Naive thymus-derived CD4-positive, alpha-beta T cell (primary cell): ENCODE measurements at places on chromosomes 1 and 21. TPM values are rescaled to one million over a fixed set of nuclear protein-coding genes. Genes with fewer than 3 reads are reported as not detected.

DNA sequence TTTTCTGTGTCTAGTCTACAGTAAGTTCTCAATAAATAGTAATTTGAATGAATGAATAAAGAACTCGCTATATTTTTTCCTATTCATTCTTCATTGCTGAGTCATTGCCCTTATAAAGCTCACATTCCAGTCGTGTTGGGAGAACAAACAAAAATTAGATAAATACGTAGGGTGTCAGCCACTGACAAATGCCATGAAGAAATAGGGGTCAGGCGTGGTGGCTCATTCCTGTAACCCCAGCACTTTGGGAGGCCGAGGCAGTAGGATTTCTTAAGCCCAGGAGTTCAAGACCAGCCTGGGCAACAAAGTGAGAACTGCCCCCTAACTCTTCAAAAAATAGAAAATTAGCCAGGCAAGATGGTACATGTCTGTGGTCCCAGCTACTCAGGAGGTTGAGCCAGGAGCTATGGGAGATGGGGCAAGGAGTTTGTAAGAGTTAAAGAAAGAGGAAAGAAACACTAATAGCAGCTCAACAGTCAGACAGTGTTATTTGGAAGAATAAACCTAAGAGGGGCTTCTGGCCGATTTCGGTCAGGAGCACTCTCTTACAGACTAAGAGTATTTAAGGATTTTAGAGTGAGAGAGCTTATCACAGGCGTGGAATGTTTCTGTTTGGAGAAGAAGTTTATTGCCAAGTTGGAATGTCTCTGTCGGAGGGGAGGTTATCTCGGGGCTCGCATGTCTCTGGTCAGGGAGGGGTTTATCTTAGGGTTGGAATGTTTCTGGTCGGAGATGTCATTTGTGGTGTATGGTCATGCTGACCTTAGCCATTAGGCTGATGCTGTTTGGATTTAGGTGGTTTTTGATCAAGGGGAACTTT, 1.8 kb upstream of the CHML start:
- no peak for DNase-seq

GRCh38 chr1:5245348-5245747, 590.9 kb downstream of the AJAP1 start:
- no peak for DNase-seq

DIO1 gene
- not detected for total RNA-seq

DNA sequence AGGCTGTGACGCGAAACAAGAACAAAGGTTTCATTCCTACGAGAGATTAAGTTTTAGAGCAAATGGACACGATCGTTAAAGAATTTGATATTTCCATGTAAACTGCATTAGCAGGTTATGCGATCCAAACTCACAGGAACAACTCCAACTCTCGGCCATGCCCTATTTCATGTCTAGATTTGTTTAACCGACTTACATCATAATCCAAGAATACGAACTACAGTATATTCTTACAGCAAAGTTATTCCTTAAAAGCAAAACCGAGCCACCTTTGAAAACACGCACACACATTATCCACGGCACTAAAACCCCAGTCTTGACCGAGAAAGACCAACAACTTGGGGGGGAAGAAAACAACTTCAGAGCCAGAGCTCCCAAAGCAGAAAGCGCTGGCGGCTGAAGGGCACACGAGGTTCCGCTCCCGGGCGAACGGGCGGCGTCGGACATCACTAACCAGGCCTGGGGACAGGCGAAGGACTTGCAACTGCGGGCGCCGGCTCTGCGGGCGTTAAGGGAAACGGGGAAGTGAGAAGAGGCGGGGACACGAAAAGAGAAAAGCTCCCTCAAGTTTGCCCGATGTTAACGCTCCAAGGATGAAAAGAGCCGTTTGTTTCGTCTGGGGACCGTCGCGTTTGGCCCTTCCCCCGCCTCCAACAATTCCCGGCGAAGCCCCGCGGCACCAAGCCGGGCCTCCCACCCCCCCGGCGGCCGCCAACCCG, 690 bp downstream of the B3GALNT2 start:
- peak; percentile 25 for DNase-seq

GRCh38 chr1:109279615-109280278, 3.2 kb downstream of the PSRC1 start:
- no peak for DNase-seq

GRCh38 chr1:199046618-199047017, 407.8 kb downstream of the PTPRC start:
- DNase-seq = no peak

PGLYRP4 gene
- total RNA-seq = not detected

DNA sequence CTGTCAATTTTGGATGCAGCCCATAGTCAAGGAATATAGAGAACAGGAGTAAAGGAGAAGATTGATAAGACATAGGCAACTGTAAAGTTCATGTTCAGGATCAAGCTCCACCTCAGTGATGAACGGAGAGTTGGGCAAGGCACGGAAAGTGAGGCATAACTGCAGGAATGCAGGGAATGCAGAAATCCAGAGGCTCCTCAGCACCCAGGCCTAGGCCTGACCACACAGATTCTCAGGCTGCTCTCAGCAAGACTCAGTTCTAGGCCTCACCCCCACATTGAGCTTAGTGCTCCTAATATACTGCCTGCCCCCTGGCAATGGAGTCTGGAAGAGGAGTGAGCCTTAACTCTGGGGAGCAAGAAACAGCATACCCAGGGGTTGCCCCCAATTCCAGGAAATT, 36.3 kb upstream of the S1PR1 start:
- DNase-seq = no peak

DNA sequence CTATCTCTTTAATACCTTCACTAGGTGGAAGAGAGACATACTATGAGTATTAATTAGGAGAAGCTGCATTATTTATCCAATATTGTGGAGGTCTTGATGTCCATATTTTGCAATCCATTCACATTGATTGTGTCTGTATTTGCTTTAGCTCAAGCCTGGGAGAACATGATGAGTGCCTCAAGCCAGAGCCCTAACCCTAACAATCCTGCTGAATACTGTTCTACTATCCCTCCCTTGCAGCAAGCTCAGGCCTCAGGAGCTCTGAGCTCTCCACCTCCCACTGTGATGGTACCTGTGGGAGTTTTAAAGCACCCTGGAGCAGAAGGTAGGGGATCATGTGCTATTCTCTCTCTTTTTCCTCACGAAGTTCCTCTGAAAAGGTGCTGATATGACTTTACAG, 99.5 kb downstream of the CC2D1B start:
- DNase-seq = no peak

DNA sequence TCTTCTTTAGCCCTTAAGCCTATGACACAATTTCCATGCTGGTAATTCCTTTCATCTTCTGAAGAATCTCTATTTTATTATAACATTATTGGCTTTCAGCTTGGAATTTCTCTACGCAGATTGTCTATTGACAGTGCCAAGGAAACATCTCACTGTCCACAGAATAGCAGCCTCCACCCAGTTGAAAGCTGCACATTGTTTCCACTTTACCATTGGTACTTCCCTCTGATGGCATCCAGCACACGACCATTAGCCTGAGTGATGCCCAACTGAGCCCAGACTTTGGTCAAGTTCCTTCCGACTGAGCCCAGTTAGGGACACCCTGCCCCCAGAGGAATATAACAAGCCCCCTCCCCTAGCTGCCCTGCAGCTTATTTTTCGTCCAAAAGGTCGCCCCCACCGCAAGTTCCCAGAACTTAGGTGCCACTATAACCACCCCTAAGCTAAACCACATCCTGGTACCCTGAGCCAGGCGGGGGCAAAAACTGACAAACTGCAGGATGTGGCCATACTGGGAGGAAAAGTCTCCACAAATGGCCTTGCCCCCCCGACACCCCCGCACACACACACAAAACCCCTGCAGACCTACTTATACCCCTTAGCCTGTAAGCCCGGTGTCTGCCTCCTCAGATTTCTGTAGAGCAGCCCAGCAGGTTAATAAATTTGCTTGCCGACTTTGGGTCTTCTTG, 13.2 kb downstream of the GBP5 start:
- DNase-seq = no peak

RAB42 gene
- total RNA-seq = 0.25 TPM in 1 of 2 replicates, not detected in the other

CFAP141 gene
- not detected for total RNA-seq

DNA sequence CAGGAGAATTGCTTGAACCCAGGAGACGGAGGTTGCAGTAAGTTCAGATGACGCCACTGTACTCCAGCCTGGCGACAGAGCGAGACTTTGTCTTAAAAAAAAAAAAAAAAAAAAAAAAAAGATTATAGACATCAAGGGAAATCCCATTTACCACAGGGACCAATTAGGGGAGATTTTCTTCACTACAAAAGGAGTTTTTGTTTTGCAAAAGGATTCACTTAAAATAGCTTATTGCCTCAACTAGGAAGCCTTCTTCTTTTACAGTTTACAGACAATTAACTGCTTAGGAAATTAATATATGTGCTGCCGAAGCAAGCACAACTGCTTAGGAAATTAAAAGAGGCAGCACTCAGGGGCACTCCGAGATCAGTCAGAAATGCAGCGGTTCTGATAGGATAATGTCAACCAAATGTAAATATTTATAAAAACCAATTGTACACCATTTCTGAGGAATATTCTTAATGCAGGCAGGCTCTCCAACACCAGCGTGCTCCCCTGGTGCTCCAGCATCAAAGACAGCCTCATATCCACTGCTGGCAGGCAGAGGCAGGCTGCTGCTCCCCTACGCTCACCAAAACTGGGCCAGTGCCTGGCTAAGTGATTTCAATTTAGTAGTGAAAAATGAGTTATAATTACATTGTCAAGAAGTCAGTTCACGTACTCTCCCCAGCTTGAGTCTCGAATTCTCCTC, 107.9 kb upstream of the RAB4A start:
- no peak for DNase-seq

GRCh38 chr1:202624088-202624780, 86.0 kb downstream of the SYT2 start:
- DNase-seq = no peak

DNA sequence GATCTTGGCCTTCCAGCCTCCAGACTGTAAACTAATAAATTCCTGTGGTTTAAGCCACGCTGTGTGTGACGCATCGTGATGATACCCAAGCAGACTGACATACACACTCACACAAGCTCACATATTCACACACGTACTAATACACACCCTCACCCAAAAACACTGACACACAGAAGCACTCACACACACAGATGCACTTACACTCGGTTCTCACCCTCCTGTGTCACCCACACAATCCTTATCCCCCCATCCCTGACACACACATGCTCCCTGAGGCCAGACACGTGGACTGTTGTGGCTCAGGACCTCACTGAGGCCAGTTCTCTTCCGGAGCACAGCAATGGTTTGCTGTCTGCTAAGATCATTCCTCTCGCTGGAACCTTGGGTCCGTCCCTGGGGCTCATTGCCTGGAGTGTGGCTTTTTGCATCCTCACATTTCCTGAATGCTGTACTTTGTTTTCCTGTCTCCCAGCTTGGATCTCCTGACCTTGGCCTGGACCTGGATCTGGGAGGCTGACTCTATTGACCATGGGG, 76.9 kb upstream of the LYST start:
- DNase-seq = no peak

FCMR gene
- total RNA-seq = 103 and 105 TPM in 2 replicates

TEDDM1 gene
- total RNA-seq = not detected

CASZ1 gene
- total RNA-seq = 13.1 TPM

DNA sequence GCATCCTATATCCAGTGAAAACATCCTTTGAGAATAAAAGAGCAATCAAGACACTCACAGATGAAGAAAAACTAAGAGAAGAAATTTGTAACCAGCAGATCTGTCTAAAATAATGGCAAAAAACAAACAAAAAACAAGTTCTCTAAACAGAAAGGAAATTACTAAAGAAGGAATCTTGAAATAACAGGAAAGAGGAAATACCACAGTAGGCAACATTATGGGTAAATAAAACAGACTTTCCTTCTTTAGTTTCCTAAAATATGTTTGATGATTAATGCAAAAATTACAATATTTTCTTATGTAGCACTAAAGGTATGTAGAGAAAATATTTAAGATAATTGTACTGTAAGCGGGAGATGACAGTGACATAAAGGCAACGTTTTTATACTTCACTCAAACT, 23.5 kb downstream of the SLC19A1 start:
- no peak for DNase-seq
